Urothelium cell line (cell line): ENCODE measurements at places on chromosomes 3 and 15.

- DNase-seq: no peak
Observed at GRCh38 chr3:24591191-24591590, 96.5 kb upstream of the THRB start.

DNA sequence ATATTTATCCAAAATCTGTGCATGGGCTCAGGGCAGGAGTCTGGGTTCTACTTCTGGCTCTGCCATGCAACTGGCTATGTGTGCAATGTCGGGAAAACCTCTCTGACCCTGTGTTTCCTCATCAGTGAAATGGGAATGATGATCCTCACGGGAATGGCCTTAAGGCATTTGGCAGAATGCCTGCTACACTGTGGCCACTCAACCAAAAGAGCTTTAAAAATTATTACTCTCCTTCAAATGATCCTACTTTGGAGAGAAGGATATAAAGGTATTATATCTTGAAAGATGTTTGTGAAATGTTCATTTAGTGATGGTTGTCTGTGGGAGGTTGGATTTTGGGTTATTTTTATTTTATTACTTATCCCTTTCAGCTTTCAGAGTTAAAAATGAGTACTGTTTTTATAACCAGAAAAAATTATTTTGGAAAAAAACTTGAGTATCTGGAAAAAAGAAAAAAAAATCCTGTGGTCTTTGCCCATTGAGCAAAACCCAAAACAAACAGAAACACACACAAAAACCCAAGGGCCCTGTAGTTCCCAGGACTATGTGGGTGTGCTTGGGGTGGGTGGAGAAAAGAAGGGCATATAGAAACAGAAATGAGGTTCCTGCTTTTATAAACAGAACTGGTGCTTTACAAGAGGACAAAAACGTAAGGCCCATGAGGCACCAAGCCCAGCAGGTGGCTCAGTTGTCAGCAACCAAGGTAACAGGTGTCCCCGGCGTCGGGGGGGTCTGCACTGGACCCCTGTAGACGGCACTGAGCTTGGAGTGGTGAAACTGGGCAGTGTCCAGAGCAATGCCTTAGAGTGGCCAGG, 22.0 kb downstream of the RGMA start:
- no peak for DNase-seq

GRCh38 chr3:50317300-50317699, 5.2 kb downstream of the HYAL2 start:
- no peak for DNase-seq

DNA sequence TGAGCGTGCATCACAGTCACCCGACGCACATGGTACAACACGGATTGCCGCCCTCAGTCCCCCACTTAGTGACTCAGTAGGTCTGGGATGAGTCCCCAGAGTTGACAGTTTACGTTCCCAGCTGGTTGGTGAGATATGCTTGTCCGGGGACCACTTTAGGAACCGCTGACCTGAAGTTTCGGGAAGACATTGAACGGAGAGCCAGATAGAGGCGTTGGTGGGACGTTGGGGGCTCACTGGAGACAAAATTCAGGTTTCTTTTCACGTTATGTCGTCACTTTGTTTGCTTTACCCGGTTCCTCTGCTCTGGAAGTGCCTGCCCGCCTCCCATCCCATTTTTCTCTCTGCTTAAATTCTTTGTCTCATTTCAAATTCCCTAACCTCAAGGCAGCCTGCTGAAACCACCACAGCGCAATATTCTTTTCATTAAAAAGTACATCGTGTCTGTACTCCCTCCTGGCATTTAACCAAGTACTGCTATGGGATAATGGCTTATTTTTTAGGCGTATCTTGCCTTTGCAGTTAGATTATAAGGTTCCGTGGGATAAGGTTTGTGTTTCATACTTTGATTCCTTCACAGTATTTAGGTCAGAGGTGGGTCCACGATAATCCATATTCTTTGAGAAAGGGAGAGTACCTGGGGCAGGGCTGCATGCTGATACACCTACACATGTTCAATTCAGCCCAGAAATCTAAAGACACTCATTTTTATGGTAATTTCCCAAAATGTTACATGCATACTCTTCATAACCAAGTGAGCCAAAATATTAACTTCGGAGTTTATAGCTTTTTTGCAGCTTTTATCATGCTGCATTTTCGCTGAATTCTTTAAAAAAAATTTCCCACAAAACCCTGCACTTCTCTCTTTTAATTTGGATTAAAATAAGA, 921 bp downstream of the LMLN start:
- no peak for DNase-seq

DNA sequence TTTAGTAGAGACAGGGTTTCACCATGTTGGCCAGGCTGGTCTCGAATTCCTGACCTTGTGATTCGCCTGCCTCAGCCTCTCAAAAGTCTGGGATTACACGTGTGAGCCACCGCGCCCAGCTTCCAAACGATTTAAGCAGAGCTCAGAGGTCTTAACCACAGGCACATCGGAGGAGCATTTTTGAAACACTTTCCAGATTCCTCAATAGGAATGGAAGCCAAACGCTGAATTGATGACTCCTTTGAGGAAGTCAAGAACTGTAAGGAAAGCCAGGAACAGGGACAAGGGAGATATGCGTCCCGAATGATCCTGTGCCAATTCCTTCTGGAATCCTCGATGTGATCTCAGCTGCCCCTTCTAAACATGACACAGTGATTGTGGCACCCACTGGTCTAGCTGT, 40.0 kb downstream of the TRH start:
- DNase-seq: no peak

DNA sequence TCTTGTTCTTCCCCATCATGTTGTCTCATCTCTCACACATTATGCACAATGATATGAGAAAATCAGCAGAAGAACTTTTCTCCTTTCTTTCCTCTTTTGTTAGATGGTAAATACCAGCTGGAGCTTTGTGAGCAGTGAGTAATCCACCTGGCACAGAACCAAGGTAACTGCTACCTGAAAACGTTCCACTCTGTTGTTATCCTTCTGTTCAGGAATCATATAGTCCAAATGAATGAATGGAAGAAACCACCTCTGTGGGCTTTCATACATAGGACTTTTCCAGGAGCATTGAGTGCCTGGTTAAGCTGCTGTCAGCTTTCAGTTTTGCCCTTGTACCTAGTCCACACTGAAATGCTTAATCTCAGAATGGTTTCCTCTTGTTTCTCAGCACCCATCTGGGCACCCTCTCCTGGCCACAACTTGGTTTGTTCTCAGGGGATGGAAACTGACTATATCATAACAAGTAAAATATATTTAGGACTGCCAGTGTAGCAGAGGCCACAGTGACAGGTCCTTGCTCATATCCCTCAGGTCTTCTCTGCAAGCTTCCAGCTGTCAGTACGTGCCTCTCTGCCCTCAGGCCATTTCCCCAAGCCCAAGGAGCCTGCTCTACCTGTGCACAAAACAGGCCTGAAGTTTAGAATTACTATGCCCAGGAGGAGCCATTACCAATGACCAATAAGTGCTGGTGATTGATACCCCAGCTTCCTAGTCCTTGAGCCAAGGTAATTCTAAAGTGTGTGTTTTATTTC, 23.5 kb upstream of the SLC4A7 start:
- peak; percentile 39 for DNase-seq

- DNase-seq: no peak
Observed at GRCh38 chr3:99409961-99410360, 228.4 kb upstream of the COL8A1 start.

GRCh38 chr3:130463221-130463620, 53.8 kb upstream of the COL6A6 start:
- no peak for DNase-seq

DNA sequence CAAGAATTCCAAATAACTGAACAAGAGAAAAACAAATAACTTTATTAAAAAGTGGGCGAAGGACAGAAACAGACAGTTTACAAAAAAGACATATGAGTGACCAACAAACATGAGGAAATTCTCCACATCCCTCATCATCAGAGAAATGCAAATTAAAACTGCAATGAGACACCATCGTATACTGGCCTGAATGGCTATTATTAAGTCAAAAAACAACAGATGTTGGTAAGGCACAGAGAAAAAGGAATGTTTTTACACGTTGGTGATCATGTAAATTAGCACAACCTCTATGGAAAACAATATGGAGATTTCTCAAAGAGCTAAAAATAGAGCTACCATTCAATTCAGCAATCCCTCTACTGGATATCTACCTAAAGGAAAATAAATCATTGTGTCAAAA, 1260.4 kb upstream of the ALCAM start:
- DNase-seq: no peak

- DNase-seq: no peak
Observed at GRCh38 chr3:148922467-148922866, 57.4 kb downstream of the CPA3 start.

DNA sequence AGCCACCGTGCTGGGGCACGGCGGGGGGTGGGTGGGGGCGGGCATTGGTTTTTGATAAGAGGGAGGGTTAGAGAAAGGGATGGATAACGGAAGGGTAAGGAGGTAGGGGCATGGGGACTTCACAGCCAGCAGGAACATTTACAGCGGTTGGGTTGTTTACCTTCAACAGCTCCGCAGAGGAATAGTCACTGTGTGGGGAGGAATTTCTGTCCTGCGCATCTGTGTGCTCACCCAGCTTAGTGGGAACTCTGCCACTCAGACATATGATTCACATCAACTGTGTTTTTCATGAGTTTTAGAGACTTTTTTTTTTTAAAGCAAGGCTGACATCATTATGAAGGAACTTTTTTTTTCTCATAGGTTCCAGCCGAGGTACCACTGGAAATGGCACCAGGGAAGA, 19.6 kb downstream of the CHRD start:
- DNase-seq: peak; percentile 79

GRCh38 chr3:33975463-33975862, 177.0 kb downstream of the PDCD6IP start:
- DNase-seq: no peak

DNA sequence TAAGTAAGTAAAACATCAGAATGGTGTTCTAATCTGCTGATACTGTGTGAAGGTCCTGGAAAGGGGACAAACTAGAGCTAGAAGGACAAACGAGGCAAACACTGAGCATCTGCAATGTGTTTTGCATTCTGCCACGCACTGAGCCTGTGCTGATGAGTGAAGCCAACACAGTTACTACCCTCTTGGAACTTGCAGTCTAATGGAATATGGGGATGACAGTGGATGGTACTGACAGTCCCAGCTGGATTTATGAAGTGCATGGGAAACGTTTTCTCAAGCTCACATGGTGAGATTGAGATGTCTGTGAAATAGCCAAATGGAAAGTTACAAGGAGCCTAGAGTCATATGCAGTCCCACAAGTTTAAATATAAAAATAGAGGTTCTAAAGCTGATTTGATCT, 86.6 kb downstream of the FOXB1 start:
- DNase-seq: no peak

DNA sequence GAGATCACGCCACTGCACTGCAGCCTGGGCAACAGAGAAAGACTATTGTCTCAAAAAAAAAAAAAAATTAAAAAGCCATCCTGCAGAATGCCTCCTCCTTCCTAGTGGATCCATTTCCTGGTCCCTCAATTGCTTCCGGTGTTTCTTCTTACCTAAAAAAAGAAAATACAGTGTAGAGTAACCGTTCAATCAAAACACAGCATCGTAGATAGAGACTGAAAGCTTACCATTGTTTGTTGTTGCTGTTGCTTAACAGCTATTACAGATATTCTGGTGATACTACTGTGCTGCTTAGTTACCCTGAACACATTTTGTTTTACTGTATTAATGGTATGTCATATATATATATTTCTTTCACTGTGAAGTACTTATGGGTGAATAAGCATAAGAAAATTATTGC, 105.5 kb upstream of the LRRFIP2 start:
- DNase-seq: no peak

GRCh38 chr3:11845651-11846050, 1.0 kb downstream of the TAMM41 start:
- no peak for DNase-seq

DNA sequence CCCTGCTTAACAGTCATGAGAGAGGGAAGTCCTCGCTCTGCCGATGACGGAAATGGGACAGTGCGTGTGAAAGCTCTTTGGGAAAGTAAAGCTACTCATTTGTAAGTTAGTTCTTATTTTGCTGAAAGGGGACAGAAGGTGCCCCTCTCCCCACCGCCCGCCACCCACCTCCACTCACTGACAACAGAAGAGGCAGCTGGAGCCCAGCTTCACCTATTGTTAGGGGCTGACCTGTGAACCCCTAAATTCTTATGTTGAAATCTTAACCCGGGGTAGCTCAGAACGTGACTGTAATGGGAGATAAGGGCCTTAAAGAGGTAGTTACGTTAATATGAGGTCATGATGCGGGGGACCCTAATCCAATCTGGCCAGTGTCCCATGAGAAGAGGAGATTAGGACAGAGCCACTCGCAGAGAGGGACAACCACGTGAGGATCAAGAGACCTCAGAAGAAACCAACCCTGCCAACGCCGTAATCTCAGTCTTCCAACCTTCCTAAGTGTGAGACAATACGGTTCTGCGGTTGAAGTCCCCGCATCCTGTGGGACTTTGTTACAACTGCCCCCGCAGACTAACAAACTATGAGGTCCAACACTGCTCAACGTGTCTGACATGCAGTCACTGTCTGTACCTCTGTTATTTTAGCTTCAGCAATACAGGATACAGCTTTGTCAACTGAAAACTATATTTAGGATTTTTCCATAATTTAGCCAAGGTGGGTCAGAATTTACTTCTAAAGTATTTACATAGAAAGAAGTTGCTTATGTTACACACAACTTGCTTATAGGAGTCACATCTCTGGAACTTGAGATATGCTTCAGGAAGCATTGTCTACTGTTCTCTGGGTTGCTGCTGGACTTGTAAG, 51.7 kb downstream of the PCSK6 start:
- no peak for DNase-seq

DNA sequence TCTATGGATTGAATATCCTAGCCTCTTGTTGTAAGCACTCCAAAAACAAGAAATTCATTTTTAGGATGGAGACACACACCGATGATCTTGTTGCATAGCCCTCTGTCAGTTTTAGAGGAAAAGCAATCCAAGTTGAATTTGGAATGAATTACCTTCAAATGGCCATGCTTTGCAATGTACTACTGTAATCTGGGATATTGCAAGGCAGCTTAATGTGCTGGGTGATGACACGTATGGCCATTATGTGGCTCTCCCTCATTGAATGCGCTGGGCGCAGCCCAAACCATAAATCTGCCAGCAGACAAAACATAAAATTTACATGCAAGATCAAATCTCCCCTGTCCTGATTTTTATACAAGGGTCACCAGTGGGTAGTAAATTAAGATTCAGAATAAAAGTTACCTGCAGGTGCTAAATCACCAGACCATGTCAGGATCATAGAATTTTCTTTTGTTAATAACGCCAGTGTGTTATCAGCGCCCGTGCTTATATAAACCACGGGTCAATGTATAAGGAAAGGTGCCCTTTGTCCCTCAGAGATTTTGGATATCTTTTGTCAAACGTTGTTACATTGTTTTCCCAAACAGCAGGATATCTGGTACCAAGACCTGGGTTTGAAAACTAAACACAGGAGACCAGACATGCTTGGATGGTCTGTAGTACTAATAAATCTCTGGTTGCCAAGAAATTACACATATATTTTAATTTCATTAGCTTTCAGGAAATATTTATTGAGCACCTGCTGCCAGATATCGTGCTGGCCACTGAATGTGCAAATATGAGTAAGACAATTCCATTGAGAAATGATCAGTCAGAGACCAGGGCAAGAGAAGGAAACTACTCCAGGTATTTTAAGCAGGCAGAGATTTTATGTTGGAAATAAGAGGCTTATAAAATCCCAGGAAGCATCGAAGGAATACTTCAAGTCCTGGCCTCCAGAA, 237.1 kb downstream of the EBLN2 start:
- no peak for DNase-seq
